ENCODE measurements at places on chromosomes 5 and 9.

GRCh38 chr5:15516486-15516885 is 16.5 kb downstream of the FBXL7 start:
- no peak for DNase-seq

- DNase-seq, result no peak
These were observed 5.0 kb upstream of the NSD1 start for GRCh38 chr5:177128551-177128981.

DNA sequence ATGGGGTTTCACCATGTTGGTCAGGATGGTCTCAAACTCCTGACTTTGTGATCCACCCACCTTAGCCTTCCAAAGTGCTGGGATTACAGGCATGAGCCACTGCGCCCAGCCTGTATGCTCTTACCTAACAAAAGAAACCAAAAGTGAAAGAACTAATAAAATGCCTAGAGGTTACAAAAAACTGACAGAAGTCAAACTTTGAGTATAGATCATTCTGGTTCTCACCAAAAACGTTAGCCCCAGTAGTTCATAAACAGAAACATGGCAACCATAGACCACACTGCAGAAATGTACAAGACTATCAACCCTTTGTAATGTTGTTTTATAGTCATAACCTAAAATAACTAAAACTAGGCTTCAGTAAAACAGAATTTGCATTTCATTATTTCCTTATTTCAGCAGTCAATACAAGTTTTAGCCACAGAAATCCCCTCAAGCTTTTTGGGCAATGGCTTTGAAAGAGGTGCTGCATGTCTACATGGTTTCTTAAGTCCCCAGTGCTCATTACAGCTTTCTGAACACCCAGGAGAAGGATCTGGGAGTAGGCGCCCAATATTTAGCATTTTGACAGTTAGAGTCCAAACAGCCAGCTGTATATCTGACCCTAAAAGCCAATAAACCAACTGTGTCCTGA is 72.5 kb downstream of the EPB41L4A start:
- no peak for DNase-seq

DNA sequence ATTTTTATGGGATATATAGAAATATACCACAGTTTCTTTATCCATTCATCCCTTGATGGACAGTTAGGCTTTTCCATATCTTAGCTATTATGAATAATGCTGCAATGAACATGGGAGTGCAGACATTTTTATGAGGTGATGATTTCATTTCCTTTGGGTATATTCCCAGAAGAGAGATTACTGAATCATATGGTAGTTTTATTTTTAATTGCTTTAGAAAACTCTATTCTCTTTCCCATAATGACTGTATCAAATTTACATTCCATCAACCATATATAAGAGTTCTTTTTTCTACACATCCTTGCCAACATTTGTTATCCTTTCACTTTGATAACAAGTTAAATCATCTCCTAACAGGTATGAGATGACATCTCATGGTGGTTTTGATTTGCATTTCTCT is 821.6 kb downstream of the TLE1 start:
- DNase-seq, result no peak

DNA sequence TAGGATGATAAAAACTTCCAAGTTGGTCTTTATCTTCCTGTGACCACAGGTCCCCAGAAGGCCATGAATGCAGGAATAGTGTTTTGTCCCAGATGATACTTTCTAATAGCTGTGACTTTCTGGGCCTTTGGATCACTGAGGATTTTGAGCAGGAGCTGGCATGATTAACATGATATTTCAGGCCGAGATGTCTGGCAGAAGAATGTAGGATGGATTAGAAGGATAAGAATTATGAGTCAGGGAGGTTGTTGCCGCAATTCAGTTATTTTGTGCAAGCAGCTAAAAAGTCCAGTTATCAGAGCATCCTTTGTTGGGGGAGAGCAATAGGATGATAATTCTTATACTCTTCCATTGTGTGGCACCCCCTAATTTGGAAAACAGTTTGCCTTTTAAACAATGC is 189.7 kb downstream of the PSAT1 start:
- DNase-seq, result no peak

DNA sequence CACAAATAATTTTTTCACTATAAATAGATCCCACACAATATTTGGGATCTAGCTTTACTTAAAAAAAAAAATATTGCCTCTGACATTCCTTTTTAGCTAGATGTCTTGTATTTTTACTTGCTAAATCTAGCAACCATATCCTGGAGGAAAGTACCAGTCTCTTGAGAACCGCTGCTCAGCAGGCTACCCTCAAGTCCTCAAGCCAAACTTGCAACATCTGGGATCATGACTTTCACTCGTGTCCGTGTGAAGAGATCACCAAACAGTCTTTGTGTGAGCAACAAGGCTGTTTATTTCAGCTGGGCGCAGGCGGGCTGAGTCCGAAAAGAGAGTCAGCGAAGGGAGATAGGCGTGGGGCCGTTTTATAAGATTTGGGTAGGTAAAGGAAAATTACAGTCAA is 180.3 kb upstream of the FER start:
- DNase-seq, result no peak

- no peak for DNase-seq
These were observed 11.4 kb upstream of the MATR3 start for GRCh38 chr5:139282197-139282557.

Data from GM18507 (cell line).